Activated CD4-positive, CD25-positive, alpha-beta regulatory T cell (primary cell): ENCODE measurements at places on chromosomes 4 and X.

DNA sequence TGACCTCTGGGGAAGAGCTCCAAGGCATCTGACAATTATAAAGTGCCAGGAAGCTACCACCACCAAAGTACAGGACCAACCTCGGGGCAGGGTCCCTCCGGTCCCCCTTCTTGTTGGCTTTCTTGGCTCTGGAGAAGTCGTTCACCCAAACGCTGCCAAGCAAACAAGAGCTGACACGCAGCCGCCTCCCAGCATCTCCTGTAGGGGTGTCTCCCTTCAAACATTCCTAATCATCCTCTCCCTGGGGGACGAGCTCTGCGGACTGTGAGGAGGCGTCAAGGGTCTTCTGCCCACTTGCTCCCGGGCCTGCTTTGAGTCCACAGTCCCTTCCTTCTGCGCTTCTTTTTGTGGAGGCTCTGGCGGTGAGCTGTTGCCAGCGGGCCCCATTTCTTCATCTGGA is 158.9 kb upstream of the MAB21L2 start:
- DNase-seq: no peak

GRCh38 chr4:169315530-169316343 is 45.0 kb upstream of the SH3RF1 start:
- DNase-seq: no peak

DNA sequence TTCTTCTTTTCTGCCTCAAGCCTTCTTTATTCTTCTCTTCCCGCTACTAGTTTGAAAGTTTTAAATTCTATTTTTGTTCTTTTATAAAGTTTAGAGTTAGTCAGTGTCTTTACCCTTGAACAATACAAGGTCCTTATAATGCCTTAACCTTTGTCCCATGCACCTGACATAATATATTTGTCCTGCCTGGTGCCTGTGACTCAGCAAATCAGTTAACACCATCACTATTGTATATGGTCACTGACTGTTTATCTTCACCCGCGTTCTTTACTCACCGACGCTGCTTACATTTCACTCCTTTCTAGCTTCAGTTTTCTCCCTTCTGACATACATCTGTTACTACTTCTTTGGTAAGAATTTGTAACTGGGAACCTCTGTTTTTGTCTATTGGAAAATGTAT is 5.7 kb downstream of the SMIM20 start:
- DNase-seq: no peak

- no peak for DNase-seq
Observed at GRCh38 chr4:39620551-39621313, 17.9 kb downstream of the SMIM14 start.

- no peak for DNase-seq
Observed at GRCh38 chr4:171676555-171677215, 136.5 kb upstream of the GALNTL6 start.

DNA sequence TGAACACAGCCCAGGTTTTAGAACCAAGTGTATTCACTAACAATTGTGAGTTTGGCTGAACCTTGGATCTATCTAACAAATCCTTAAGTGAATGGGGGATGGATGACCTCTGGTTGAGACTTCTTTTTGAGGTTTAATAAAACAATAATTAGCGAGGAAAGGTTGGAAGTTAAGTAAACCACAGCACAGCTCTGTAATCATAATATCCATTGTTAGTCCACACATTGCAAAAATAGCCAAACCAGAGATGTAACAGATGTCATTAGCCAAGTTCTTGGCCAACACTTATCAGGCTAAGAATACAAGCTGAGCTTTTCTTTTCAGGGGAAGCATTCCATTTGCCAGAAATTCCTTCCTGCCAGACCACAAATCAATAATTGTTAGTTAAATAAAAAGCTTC is 59.1 kb downstream of the FREM3 start:
- DNase-seq: no peak

- no peak for DNase-seq
Observed at GRCh38 chrX:68433155-68433980, at the start of gene OPHN1. TSS of gene OPHN1 (minus strand) at chrX:68433495. CDS start at chrX:68433020, 475 bp downstream.

DNA sequence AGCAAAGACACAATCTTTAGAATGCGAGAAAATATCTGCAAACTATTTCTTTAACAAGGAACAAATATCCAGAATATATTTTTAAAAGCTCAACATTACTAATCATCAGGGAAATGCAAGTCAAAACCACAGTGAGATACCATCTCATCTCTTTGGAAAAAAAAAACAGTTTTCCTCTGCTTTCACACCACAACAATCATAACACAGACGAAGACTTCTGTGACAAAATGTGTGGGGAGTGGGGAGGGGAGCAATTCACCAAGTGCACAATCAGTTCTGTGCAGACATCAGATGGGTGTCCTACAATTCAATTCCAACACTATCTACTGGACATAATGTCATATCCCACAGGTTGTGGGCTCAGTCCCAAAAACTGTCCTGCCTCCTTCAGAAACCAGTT is 293.2 kb upstream of the SLC7A11 start:
- DNase-seq: no peak

DNA sequence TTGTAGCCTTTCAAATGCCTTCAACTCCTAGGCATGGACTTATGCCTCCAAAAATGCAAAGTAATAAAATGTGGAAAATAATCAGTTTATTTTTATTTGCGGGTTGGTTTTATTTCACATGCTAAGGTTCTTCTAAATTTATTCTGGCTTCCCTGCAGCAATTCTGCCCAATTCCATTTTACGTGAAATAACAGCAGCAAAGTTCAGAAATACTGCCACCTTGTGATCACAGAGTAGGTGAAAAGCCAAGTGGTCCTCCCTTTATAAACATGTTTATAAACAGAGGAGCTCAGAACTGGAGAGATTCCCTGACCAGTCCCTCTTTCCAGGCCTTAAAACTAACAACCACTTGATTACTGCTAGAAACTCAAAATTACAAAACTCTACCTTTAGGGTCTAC is 14.7 kb upstream of the DCHS2 start:
- no peak for DNase-seq

DNA sequence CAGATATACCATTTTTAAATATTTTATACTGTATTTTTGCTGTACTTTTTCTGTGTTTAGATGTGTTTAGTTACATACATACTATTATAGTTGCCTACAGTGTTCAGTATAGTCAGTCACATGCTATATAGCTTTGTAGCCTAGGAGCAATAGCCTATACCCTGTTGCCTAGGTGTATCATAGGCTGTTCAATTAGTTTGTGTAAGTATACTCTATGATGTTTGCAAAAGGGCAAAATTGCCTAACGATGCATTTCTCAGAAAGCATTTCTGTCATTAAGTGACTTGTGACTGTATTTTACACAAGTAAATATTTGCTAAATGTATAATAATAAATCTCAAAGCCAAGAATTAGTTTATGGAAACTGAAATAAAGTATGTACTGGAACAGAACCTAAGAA is 9.5 kb downstream of the ETFDH start:
- no peak for DNase-seq
